GM19239 (cell line): ENCODE measurements at places on chromosomes 7 and 10.

- no peak for DNase-seq
These were observed 11.7 kb upstream of the CPA4 start for GRCh38 chr7:130281260-130281659.

DNA sequence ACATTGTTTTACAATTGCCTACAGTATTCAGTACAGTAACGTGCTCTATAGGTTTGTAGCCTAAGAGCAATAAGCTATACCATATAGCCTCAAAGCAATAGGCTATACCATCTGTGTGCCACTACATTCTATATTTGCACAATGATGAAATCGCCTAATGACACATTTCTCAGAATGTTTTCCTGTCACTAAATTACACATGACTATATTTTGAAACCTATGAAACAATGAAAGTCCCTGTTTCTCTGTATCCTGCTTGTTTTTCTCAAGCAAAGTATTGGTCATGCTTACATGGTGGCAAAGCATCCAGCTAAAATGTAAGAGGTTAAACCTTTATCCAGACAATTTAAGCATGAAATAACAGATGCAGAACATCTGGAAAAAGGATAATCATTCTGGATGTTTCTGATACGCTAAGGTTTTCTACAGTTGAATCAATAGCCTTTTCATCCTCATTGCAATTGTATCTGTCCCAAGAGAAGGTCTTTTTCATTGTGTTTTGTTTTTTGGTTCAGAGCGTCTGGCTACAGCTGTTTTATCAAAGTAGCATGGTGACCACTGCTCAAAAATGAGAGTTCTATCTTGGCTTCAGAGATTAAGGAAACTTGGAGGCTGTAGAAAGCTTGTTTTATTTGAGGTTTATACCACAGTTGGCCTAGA, 81.7 kb downstream of the CSTF2T start:
- DNase-seq = no peak

- no peak for DNase-seq
These were observed 59.0 kb downstream of the CCDC6 start for GRCh38 chr10:59847326-59847725.

GRCh38 chr7:23207021-23207420, 25.2 kb downstream of the NUP42 start:
- DNase-seq = no peak

DNA sequence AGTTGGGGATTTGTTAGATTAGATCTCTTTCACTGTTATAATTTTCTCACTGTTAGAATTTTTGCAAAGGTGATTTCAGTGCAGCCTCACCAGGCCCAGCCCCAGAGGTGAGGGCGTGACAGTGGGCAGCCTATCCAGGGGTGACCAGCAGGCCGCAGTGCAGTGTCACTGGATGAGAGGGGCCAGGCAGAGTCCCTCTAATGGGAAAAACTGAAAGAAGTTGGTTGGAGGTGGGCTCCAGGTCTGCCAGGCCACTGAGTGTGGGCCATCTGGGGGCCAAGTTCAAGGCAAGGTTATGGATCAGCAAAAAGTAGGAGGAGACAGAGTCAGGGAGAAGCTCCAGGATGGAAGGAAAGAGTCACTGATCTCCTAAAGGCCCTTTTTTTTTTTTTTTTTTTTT, 90.5 kb upstream of the SDK1 start:
- DNase-seq = no peak
